ENCODE measurements at places on chromosomes 16 and 17. TPM values are rescaled to one million over a fixed set of nuclear protein-coding genes. Genes with fewer than 3 reads are reported as not detected.

STH gene
- not detected for total RNA-seq

HBA1 gene
- total RNA-seq = not detected

DOC2A gene
- total RNA-seq = 0.30 TPM

SMIM36 gene
- not detected for total RNA-seq

NPIPB6 gene
- total RNA-seq = 0.17 TPM

EFTUD2 gene
- total RNA-seq = 86.7 TPM

DOC2B gene
- not detected for total RNA-seq

KRT33B gene
- total RNA-seq = not detected

TMEM101 gene
- 66.2 TPM for total RNA-seq

HAGHL gene
- 14.0 TPM for total RNA-seq

SLC5A11 gene
- total RNA-seq = not detected

KRTAP2-2 gene
- not detected for total RNA-seq

PRR14 gene
- 21.4 TPM for total RNA-seq

TNFRSF17 gene
- not detected for total RNA-seq

SNX20 gene
- not detected for total RNA-seq

SULT1A2 gene
- total RNA-seq = not detected

HEATR9 gene
- not detected for total RNA-seq

ADGRG3 gene
- total RNA-seq = not detected

CDH5 gene
- not detected for total RNA-seq

ATP2C2 gene
- total RNA-seq = not detected

LUC7L3 gene
- total RNA-seq = 13.7 TPM

TMIGD1 gene
- total RNA-seq = not detected

GNGT2 gene
- total RNA-seq = 0.17 TPM

LMF1 gene
- 15.1 TPM for total RNA-seq

ITGB3 gene
- 2.8 TPM for total RNA-seq

HIC1 gene
- total RNA-seq = 26.4 TPM

ZDHHC1 gene
- 4.6 TPM for total RNA-seq

CACNG1 gene
- total RNA-seq = not detected

ITGAL gene
- total RNA-seq = not detected

BAIAP3 gene
- total RNA-seq = 0.74 TPM

ABCA8 gene
- 5.4 TPM for total RNA-seq

Measured in bronchus fibroblast of lung (primary cell).